Glomerular endothelial cell (primary cell): ENCODE measurements at places on chromosomes 16 and 17. TPM values are rescaled to one million over a fixed set of nuclear protein-coding genes. Genes with fewer than 3 reads are reported as not detected.
A peak's percentile ranks its signal among the peaks of the same experiment; 100 is the strongest.

Gene KRT17
- total RNA-seq = 2.7 TPM in 1 of 2 replicates, not detected in the other

DNA sequence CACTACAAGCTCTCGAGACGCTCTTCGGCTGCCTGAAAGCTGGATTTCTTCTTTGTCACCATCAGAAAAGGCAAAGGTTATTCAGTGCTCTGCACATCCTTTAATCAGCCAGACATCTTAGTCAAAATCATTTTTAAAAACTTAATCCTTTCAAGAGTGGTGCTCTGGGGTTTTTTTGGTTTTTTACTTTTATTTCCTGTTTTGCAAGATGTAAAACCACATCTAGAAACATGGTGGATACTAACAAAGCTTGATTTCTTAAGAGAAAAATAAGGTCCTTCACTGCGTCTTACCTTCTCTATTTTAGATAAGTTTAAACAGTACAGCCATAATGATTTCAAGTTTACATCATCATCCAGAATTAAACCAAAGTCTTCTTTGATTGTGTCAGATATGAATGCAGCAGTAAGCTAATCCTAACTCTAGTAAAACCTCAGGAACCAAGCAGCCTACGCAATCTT is 6.3 kb downstream of the ANKRD11 start:
- DNase-seq = no peak

GRCh38 chr17:27239046-27239445 is 54.9 kb upstream of the WSB1 start:
- no peak for DNase-seq

- peak; percentile 90 for DNase-seq
Measured at GRCh38 chr17:59853168-59853918, 39.4 kb downstream of the TUBD1 start.

Gene DNAH17
- total RNA-seq = 0.05 TPM in 1 of 2 replicates, not detected in the other

- DNase-seq = no peak
Measured at GRCh38 chr17:60386147-60387058, 5.5 kb downstream of the USP32 start.

DNA sequence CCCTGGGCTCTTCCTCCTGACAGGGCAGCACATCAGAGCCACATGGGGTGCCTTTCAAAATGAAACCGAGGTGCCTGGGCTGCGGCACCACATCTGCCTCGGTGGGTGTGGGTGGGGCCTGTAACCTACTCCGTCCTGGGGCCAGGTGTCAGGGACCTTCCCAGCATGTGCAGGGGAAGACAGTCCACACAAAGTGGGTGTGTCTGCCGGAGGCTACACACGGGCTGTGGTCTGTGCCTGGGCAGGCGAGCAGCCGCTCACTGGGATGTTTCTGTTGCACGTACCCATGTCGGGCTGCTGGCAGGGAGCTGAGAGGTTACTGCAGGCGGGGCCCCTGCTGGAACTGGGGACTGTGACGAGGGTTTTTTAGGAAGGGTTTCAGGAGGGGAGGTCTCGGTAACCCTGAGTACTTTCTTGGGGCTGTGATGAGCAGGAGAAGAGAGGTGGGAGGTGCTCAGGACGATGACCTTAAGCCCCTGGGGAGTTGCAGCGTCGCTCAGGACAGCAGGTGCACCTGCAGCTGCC is 351.2 kb downstream of the SEC14L1 start:
- DNase-seq = no peak

GRCh38 chr16:15545544-15545943 is 97.4 kb downstream of the MARF1 start:
- no peak for DNase-seq

- DNase-seq = no peak
Measured at GRCh38 chr17:7972131-7972785, 30.2 kb upstream of the GUCY2D start.

DNA sequence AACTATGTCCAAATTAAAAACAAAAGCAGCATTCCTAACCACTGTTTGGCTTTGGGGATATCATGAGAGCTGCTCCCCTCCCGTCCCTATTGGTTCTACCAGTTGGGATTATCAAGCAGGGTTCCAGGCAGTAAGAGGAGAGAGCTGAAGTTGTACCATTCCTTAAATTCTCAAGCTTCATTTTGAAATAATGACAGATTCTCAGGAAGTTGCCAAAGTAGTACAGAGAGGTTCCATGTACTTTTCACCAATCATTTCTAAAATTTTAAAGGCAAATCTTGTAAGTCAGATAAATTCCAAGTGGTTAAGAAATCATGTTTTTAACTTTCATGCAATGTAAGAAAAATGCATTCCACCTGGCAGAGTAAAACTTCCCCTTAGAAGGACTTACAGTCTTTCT is 36.9 kb downstream of the TEX2 start:
- no peak for DNase-seq

Gene IGSF6
- total RNA-seq = not detected in 2 replicates

DNA sequence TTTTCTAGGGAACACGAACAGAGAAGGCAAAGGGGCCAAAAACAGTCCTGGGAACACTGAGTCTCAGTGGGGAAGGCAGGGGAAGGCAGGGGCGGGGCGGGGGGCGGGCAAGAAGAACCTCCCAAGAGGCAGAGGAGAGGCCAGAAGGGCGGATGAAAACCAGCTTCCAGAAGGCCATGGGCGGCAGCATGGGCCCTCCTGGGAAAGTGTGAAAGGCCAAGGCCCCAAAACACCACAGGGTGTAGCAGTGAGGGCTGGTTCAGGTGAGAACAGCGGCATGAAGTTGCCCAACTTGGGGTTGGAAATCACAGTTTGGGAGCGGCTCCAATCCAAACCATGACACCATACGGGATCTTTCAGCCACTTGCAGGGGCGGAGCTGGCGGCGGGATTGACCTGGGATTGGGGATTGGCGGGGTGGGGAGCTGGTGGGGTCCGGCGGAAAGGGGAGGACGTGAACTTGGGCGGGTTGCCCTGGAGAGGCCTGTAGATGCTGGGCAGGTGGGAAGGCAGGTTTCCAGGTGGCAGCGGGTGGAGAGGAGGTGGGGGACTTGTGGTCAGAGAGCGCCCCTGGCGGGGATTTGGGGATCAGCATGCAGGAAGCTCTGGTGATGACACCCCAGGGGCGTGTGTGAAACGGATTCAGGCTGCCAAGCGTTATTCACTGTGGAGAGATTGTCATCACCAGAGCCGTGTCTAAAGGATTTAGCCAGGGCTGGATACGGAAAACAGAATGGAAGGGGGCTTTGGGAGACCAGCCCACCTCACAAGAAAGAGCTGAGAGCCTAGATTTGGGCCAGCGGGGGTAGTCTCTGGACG is 80.9 kb downstream of the ARHGAP23 start:
- no peak for DNase-seq

DNA sequence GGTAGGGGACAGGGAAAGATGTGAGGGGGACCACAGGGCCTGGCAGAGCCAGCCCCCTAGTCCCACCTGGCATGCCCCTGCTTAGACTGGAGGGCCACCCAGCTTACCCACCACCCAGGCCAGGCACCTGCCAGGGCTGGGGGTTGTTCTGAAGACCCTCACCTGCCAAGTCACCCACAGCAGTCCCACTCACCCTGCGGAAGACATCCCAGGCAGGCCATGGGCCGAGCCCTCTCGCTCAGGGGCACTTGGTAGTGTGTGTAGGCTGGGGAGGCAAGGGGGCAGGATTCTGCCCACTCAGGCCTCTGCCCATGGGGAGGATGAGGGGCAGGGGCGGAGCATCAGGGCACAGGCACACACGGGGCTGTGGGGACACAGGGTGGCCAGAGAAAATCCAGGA is 4.0 kb downstream of the PLCD3 start:
- no peak for DNase-seq

- no peak for DNase-seq
Measured at GRCh38 chr16:70467608-70468007, 13.2 kb downstream of the FCSK start.

DNA sequence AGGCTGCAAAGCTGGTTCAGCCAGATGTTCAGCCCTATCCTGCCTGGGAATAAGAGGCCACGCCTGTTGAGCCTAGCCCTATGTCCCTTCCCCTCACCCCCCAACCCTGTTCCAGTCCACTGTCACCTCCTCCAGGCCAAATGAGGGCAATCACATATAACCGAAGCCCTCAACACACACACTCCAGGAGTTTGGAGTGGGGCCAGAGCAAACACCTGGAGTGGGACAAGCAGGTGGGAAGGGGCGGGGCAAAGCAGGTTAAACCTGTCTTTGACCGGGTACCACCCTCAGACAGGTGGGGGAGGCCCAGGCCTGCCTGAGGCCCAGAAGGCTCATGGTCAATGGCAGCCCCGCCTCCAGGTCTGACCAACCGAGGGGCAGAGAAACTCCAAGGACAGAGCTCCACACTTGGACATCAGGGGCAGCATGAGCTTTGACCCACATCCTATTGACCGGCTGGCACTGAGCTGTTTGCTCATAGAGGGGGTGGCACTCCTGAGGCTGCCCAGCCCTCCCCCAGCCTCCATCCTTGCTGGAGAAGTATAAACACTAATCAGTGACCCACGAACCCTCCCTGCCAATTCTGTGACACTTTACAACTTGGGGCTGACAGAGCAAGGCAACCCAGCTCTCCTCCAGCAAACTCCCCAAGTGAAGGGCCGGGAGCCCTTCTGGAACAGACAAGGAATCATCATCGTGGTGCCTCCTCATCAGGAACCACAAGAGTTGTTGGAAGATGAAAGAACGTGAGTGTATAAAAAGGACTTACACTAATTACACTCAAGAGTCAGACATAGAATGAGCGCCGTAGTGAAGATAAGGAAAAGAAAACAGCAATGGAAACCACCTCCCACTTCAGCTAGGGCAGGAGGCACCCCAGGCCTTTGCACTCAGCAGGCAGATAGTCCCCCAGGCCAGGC is 1.5 kb downstream of the ESRP2 start:
- DNase-seq = no peak

Gene PDILT
- total RNA-seq = not detected in 2 replicates

DNA sequence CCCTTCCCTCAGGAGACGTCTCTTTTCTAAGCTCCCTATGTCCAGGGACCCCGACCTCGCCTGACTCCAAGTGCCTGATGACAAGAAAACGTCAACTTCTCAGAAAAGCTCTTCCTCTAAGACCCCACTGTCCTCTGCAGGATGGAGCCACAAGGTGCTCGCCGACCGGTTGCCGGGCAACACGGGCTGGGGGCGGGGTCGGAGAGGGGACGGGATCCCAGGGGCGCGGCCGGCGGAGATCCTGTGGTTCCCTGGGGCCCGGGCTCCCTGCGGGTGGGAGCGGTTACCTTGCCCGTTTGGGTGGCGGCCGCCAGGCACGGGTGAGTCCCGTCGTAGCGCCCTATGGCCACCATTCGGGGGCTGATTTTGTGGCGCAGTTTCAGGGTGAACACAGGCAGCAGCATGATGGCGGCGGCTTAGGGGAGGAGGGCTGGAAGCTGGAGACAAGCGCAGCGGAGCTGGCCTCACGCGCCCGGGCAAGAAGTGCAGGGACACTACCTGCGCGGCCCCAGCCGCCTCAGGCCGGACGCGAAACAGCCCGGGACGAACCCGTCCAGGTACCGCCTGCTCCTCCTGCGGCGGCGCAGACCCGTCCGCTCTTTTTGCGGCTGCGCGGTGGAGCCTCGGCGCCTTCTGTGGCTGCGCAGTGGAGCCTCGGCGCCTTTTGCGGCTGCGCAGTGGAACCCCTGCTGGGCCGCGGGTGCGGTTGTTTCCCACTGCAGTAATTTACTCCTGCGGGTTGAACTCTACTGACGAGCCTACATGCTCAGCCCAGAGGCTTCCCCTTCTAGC is at the start of gene BBS2:
Gene BBS2 (minus strand): TSS at position 566 of the 792 bp plus-strand sequence. CDS start 162 bp downstream, at position 404.
- DNase-seq = no peak

GRCh38 chr17:62713086-62713881 is 85.8 kb downstream of the MRC2 start:
- no peak for DNase-seq

GRCh38 chr16:49603956-49604355 is 230.4 kb downstream of the C16orf78 start:
- no peak for DNase-seq

- no peak for DNase-seq
Measured at GRCh38 chr16:16884451-16884850, 505.5 kb downstream of the NPIPA7 start.

Gene DLX3
- total RNA-seq = not detected in 2 replicates

- no peak for DNase-seq
Measured at GRCh38 chr16:69311533-69312387, 610 bp downstream of the VPS4A start.

DNA sequence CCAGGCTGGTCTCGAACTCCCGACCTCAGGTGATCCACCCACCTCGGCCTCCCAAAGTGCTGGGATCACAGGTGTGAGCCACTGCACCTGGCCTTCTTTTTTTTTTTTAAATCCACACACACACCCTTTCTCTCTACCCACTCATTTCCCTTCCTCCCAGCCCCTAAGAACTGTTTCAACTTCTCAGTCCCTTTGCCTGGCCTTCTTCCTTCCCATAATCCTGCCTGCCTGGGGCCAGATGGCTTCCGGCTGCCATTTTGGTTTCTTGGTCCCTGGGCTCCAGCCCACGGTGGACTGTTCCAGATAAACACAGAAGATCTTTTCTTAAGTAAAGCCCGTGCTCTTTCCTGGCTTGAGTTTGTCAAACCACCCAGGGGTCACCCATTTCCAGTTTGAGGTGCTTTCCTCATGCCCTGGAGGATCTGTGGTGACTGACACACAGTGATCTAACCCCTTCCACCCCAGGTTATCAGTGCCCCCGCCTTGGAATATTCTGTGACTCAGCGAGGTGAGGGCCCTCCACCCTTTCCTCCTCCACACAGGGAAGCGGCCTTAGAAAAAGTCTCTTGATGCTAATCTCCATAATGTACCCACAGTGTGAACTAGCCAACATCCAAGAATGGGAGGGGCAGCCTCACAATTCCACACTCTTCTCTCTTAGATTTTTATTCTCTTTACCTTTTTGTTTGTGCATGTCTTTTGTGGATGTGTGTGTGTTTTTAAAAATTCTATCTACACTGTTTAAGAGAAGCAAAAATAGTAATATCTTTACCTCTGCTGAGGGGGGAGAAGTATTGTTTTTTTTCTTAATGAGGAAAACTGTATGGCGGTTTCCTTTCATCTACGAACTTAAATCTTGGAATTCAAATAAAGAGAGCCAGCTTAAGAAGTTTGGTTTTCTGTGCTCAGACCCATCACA is 60.0 kb downstream of the CRISPLD2 start:
- no peak for DNase-seq

Gene PLK1
- total RNA-seq = 22.4 and 25.0 TPM in 2 replicates

Gene CCL23
- total RNA-seq = not detected in 2 replicates

GRCh38 chr16:11667824-11668622 is at the start of gene SNN:
Gene SNN (plus strand): TSS chr16:11668455. CDS start chr16:11676060, 7,605 bp downstream.
- no peak for DNase-seq

GRCh38 chr16:66443269-66443652 is 16.2 kb downstream of the BEAN1 start:
- no peak for DNase-seq

- DNase-seq = no peak
Measured at GRCh38 chr16:13332713-13333255, 431.4 kb downstream of the SHISA9 start.

DNA sequence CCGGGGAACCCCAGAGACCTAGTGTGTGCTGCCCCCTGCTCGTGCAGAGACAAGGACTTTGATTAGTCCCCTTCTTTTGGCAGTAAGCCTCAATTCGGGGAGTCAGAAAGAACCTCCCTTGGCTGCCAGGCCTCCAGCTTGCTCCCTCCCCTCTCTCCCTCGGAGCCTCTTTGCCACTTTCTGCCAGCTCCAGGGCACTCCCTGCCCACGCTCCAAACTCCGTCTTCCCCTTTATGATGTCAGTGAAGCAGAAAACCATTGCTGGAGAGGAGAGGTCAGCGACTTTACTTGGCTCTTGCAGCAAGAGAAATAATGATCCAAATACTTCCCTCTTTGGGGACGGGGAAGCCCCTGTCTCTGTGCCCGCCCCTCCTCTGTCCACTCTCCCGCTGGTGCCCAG is 28.1 kb downstream of the TTYH2 start:
- DNase-seq = no peak

GRCh38 chr17:79577485-79578187 is 33.2 kb downstream of the RBFOX3 start:
- no peak for DNase-seq

Gene CA7
- total RNA-seq = not detected in 2 replicates

- DNase-seq = no peak
Measured at GRCh38 chr17:37280841-37281240, 94.9 kb upstream of the C17orf78 start.
